Esophagus squamous epithelium (tissue), 5 donors: ENCODE measurements at places on chromosomes 7 and 10.

DNA sequence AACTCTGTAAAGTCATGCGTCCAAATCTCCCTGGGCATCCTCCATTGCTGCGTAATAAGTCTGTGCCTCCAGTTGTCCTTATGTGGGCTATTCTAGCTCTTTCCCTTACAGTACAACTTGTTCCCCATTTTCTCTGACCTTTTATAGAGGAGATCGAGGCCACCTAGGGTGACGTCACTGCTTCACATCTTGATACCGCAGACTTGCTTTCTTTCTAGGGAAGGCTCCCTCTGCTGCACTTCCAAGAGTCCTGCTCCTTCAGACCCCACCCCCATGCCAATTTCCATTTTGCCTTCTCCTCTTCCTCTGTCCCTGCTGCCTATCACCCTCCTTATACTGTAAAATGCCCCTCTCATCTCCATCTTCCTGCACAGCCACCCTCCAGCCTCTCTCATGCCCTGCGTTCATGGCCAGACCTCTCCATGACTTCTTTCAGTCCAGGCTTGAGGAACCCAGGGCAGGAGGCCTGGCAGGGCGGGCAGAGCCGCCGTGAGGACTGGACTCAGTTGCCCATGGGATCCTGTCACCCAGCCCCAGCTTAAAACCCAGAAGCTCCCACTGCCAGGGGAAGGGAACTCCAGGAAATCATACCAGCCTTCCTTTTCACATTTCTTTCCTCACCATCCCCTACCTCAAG is 57.5 kb downstream of the CAMK1D start:
- no peak for DNase-seq

DNA sequence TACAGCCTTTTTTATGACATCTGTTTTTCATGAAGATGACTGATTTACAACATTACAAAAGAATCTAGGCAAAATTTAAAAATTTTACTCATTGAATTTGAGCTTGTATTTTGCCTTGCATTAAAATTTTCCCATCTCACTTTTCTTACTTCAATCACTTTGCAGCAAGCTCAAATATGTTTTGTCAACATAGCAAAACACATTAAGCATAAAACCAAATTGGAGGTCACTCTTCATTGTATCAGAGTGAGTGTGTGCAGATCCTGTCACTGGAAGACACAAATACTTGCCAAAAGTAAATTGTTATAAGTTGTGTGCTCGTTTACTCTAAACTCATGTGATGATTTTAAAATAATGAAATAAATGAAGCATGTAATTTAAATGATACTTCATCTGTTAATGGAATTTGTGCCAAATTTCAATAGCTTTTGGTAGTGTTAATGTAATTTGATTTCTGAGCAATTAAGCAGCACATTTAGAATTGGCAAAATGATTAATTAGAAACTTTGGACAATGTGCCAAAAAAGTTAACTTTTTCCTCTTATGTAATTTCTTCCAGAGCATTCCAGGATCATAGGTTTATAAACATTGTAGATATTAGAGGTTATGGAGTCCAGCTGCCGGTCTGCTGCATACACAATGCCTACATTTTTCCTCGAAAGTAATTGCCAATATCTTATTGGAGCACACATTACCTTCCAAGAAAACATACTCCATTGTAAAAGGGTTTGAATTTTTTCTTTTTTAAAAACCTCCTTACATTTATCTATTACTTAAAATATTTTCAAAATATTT is 1078.2 kb upstream of the LRRTM3 start:
- DNase-seq = no peak

GRCh38 chr7:84394219-84394618 is 199.6 kb upstream of the SEMA3A start:
- DNase-seq = no peak

DNA sequence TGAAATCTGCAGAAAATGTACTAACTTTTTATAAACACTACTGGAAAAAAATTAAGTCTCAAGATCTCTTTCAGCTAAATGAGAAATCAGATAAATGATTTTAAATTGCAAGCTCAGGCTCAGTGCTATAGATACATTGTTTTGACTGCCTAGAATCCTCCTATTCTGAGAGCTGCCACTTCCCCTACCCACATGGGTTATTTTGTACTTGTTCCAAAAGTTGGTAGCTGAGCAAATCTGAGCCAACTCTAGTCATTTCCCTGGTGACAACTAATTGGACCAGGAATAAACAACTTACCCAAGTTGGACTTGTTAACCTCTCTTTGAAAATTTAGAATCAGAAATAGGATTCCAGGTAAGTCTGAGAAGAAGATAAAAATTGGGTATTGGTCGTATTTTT is 202.1 kb downstream of the MBL2 start:
- no peak for DNase-seq

DNA sequence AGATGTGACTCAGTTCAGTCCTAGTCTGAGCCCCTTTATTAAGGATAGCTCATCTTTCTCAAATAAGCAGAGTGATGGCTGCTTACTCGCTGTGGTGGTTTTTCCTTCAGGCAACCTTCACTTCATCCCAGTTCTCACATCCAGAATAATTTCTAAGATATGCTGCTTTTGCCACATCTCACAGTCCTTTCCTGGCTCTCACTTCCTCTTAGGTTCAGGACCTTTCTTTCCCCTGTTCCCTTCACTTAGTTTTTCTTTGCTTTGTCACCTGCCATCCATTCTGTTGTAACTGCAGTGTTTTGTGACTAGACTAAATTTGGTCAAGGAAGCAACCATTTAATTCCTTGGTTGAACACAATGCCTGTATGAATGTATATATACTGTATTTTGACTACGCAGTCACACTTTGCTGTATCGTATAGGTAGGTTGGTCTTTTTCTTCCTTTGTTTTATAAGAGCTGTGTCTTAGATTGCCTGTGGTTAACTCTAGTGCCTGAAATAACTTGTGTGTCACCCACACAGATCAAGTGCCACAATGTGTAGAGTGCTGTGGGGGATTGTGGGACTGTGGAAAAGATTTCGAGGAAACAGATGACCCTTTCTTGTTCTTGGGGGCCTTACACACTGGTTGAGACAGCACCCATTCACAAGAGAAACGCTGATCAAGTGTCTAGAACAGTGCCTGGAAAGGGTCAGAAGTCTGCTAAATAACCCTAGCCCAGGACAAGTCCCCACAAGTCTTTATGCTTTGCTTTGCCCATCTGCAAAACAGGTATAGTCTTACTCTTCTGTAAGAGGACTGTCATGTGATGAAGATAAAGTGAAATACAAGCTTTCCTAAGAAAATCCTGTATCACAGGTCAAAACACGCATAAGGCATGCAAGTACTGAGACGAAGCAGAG is 2.6 kb downstream of the ZNF655 start:
- DNase-seq = no peak

DNA sequence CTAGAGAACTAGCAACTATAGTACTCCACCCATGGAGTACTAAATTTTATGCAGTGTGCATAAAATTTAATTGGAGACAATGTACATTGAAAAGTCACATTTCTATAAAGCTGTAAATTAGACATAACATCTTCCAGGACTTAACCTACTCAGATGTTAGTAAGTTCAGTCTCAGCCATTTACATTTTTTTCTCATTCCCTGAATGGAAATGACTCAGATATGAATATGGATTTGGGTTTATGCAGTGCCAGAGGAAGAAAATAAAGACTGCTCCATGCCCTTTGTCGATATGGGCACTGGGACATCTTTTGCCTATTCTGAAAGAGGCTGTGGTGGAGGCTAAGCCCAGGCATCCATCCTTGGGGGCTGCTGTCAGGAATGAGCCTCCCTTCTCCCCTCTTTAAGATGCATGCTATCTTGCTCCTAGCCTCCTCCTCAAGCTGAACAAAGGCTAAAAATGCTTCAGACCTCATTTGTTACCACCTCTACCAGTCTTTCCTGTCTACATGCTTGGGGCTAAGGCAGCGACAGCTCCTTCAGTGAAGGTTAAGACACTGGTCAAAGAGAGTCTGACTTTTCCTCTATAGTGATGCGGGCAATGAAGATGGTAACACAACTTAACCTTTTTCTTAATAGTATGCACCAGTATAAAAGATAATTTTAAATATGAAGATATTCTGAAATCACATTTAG is 486.8 kb upstream of the ANKRD30A start:
- DNase-seq = no peak

DNA sequence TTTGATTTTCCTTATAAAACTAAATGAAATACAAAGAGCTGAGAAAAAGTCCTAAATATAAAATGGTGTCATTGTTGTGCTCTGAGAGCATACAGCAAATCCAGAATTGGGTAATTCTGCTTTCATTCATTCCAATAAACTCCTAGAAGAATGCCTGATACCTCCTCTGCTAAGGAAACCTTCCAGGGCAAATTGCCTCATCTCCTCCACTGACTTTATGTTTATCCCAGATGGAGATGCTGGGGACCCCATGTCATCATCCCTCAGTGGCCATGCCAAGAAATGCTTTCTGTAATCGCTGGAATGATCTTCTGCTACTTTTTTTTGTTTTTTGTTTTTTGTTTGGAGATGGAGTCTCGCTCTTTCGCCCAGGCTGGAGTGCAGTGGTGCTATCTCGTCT is 119.3 kb upstream of the PRKCQ start:
- DNase-seq = no peak

GRCh38 chr10:31864834-31865518 is 63.7 kb downstream of the ARHGAP12 start:
- no peak for DNase-seq

DNA sequence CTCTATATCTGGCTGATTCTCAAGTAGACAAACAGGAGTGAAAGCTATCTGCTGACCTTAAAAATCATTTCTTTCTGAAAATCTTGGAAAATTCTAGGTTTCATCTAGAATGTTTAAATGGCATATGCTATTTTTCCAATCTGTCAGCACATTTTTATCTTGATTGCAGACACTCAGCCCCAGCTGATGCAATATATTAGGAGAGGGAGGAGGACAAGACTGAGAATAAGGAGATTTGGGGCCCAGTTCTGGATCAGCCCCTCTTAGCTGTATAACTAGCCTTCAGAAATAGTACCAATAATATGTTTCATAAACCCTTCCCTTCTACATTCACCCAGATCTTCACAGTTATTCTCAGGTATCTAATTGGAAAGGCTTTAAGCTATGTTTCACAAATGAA is 131.2 kb downstream of the HDAC9 start:
- no peak for DNase-seq

DNA sequence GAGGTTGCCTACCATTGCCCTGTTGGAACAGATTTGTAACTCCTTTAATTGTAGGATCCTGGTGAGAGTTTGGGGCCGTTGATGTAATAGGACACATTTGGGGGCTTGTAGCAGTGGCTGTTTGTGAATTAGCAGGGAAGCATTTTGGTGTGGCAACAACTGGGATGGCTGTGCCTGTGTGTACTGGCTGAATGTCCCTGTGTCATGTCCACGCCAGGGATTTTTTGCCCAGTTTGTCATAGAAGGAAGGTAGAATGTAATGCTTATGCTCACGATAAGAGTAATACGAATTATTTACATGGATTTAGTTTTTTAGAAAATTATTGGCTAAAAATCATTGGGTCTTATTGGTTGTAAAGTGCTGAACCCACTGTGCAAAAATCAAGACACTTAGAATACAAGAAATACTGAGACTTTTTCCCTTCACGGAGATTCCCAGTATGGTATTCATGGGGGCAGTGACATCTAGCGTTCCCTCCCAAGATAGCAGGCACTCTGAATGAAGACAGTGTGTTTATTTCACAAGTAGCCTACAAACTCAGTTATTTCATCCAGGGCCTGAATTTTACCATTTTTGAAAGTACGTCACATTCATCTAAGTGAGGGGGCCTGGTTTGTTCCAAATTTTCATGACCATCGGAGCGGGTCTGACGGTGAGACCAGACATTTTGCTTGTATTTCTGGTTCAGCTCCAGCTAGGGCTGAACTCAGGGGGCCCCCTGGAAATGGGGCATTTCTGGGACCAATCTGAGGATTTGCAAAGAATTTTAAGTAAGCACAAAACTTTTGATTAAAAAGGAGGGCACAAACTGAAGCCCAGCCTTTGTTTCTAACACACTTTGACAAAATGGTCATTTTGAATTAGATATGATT is 74.7 kb downstream of the CACNB2 start:
- no peak for DNase-seq

- DNase-seq = no peak
These were observed 14.2 kb upstream of the ACSL5 start for GRCh38 chr10:112359606-112360307.

DNA sequence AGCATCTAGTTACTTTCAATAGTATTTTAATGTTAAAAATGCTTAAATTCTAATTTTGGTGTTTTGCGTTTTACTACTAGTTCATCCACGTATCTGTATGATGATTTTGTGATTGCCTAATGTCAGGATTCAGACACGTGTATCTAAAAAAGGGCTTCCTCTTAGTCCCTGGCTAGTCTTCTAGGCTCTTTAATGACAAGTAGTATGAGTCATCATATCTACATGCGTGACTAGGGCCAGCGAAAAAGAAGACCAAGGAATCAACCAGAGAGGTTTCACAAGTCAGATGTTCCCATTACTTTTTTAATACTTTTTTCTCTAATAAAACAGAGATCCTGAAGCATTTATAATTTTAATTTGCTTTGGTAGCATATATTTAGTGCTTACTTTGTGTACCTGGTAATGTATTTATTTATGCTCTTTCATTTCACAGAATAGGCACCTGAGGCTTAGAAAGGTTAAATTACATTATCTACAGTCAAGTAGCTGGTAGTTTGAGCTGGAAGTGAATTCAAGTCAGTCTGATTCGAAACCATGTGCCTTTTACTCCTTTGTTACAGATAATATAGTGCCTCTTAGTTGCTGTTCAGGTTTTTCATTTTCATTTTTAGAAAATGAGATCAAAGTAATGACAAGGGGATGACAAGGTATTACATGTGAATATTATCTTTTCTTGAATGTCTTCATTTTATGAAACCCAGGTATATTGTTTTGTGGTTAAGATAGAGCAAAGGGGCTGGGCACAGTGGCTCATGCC is 140.3 kb downstream of the FOXP2 start:
- no peak for DNase-seq

GRCh38 chr10:93494494-93494893 is 1.9 kb upstream of the CEP55 start:
- no peak for DNase-seq

DNA sequence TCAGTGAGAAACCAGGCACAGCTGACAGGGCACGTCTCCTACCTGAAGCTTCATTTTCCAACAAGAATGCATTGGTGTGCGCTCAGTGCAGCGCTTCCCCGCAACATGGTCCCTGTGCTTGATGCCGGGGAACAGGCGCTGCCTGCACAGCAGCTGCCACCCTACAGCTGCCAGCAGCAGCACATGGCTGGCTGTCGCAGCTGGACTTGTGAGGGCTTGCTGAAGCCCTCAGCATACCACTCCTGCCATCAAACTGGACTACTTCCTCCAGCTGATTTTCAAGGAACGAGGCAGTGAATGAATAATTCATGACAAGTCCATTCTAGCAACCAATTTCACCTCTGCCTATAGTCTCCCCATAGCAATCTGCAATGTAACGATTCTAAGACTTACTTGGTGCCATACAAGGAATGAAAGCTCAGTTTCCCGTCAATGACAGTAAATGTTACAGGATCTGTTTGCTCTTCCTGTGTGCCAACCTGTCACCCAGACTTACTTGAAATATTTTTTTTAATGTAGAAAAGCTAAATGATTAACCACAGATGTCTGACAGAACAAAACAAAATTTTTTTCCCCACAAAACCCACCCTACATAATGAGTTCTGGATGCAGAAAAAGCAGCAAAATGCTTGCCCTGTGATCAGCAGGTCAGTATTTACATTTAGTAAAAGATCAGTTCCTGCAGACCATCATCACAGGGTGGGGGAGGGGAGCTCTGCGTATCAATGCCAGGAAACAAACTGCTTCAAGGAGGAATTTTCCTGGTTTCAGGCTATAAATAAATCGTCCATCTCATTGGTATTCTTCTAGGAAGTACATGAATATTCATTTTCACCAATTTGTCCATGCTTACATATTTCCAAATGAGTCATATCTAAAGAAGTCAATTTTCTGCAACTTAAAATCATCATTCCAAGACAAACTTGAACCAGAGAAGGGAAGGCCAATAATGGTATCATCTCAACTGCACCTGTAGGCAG is 140.6 kb downstream of the ALOX5 start:
- DNase-seq = no peak
